Activated CD8-positive, alpha-beta T cell treated with anti-CD3 and anti-CD28 coated beads, Interleukin-2, amount 10 ng/mL, durations not matched to agents 7 days and 5 days (primary cell): ENCODE measurements at places on chromosomes 12 and 14. TPM values are rescaled to one million over a fixed set of nuclear protein-coding genes. Genes with fewer than 3 reads are reported as not detected.

DNA sequence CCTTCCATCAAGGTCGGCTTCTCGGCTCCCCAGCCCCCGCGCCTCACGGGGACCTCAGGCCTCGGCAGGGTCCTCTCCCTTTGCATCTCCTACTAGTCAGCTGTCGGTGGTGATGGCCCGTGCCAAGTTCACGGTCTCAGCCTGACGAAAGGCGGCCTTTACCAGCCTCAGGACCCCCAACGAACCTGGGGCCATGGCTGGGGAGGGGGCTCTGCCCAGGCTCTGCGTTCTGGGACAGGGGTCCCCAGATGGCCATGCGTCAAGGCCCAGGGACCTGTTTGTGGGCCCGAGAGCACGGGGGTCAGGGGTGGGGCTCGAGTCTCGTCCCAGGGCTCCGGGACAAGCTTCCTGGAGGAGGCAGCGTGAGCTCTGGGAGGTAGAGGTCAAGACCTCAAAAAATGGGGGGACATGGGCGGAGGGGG, 32.8 kb upstream of the DEGS2 start:
- no peaks in the 10 kb centered on the region for H3K36me3 ChIP-seq
- peak overlapping the region; percentile 52 for H3K4me3 ChIP-seq
- H3K27me3 ChIP-seq: no peaks in the 10 kb centered on the region

GRCh38 chr14:66076176-66076575, 410.0 kb upstream of the CCDC196 start:
- DNase-seq: no peak
- H3K4me3 ChIP-seq: no peak overlapping the region
- H3K36me3 ChIP-seq: no peaks in the 10 kb centered on the region
- H3K27me3 ChIP-seq: peaks cover 12% of the 10 kb centered on the region
- no peaks in the 10 kb centered on the region for H3K4me1 ChIP-seq

GRCh38 chr12:66960704-66961690, 282.1 kb upstream of the GRIP1 start:
- no peaks in the 10 kb centered on the region for H3K36me3 ChIP-seq
- H3K4me1 ChIP-seq: peaks cover 24% of the 10 kb centered on the region
- peaks cover 12% of the 10 kb centered on the region for H3K27me3 ChIP-seq
- no peak for DNase-seq

DNA sequence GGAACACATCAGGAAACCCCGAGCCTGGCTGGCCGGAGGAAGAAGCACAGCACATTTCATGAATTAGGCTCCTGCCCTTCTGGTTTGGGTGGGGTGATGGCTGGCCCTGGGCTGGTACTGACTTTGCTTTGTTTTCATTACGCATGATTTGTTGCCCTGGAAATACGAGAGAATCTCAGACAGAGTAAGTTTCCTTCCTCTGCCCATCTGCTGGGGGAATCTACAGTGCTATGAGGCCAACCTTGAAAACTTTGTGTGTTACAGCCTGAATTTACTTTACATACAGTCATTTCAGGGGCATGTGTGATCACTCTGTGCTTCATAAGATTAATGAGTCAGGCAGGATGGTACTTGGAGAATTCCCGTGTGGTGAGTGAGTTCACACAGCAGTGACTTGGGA, 20.5 kb upstream of the SLC5A8 start:
- H3K4me1 ChIP-seq: no peaks in the 10 kb centered on the region
- DNase-seq: no peak
- H3K27me3 ChIP-seq: peaks cover 2% of the 10 kb centered on the region
- no peak overlapping the region for H3K4me3 ChIP-seq
- no peak overlapping the region for H3K27ac ChIP-seq

DNA sequence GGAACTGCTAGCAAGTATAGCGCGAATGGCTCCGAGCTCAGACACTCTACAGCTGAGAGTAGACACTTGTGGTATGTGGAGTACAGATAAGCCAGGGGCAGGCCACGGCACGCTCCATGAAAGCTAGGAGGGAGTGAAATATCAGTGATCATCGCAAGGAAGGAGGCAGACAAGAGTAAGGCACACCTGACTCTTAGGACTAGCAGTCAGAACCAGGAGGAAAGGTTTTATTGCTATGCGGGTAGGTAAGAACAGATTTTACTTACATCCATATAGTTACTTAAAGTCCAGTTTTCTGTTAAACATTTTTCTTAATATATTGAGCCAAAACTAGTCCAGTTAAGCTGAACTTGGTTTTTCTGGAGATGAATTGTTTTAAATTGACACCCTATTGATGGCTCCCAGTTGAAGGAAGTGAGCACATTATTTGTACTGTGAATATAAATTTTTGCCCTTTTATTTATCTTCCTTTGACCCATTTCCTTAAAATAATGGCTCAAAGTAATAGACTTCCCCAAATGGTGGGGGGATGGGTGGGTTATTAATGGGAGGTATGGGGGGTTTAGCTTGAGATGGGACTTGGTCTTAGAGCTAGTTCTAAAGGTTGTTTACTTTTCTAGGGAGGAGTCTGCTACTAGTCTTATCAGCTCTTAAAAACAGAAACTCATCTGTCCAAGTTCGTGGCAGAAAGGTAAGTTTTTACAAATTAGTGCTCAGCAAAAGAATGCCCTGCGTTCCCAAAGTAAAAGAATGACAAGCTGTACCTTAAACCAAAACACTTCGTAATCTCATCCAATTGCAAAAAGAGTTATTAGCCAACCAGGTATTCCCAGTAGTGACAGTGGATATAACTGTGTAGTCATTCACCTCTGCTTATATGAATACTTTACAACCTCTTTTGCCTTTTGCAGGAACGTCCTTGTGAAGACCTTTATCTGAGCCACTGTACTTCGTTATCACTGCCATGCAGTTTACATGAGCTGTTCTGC, 5.8 kb downstream of the HNRNPA1 start:
- no peak overlapping the region for H3K27ac ChIP-seq
- DNase-seq: no peak
- H3K4me3 ChIP-seq: no peak overlapping the region
- peaks cover 5% of the 10 kb centered on the region for H3K36me3 ChIP-seq
- H3K27me3 ChIP-seq: no peaks in the 10 kb centered on the region

- no peaks in the 10 kb centered on the region for H3K27me3 ChIP-seq
- peaks cover 40% of the 10 kb centered on the region for H3K36me3 ChIP-seq
- H3K4me3 ChIP-seq: peak overlapping the region; percentile 31
- DNase-seq: no peak
Observed at GRCh38 chr14:69636718-69637480, 25.5 kb downstream of the SUSD6 start.

GRCh38 chr12:2586156-2587038, 208.4 kb upstream of the FKBP4 start:
- no peak overlapping the region for H3K27ac ChIP-seq
- peaks cover 23% of the 10 kb centered on the region for H3K27me3 ChIP-seq
- H3K4me3 ChIP-seq: no peak overlapping the region
- DNase-seq: no peak
- H3K36me3 ChIP-seq: no peaks in the 10 kb centered on the region

DNA sequence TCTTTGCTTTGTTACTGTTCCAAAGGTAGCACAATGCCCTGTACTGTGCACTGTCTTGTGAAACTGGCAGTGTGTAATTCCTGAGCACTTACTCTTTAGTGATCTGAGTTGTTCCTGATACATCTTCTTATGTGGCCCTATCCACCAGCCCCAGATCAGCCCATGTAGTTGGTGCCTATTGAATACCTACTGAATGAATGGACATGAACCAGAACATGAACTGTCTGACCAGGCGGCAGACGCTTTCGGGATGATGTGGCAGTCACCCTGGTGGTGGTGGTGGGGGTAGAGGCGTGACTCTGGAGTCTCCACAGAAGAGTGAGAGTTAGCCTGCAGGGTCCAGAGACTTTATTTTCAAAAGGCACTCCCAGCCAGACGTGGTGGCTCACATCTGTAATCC, 46.6 kb upstream of the PAPOLA start:
- peaks cover 2% of the 10 kb centered on the region for H3K27me3 ChIP-seq
- H3K4me1 ChIP-seq: no peaks in the 10 kb centered on the region
- H3K4me3 ChIP-seq: no peak overlapping the region

DNA sequence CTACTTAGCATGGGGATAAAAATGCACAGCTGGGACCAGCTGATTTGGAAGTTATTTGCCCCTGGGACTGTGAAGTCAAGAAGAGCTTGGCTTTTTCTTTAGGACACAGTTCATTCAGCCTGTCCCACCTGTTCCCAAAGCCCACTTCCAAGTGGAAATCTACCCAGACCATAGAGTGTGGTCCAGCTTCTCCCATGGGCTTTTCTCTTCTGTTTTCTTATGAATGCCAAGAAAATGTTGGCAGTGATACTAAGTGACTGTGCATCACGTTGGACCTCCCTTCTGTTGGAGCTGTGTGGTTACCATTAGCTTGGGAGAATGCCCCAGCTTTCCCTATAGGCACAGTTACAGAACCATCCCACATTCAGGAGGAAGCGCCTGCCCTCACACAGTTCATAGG, 89.4 kb downstream of the NT5DC3 start:
- H3K27me3 ChIP-seq: peaks cover 9% of the 10 kb centered on the region
- no peaks in the 10 kb centered on the region for H3K36me3 ChIP-seq
- H3K4me3 ChIP-seq: no peak overlapping the region
- H3K27ac ChIP-seq: no peak overlapping the region
- no peaks in the 10 kb centered on the region for H3K4me1 ChIP-seq

- no peaks in the 10 kb centered on the region for H3K27me3 ChIP-seq
- no peaks in the 10 kb centered on the region for H3K4me1 ChIP-seq
- no peak overlapping the region for H3K27ac ChIP-seq
- no peaks in the 10 kb centered on the region for H3K36me3 ChIP-seq
- DNase-seq: no peak
Observed at GRCh38 chr14:62943202-62943601, 102.1 kb downstream of the KCNH5 start.

DNA sequence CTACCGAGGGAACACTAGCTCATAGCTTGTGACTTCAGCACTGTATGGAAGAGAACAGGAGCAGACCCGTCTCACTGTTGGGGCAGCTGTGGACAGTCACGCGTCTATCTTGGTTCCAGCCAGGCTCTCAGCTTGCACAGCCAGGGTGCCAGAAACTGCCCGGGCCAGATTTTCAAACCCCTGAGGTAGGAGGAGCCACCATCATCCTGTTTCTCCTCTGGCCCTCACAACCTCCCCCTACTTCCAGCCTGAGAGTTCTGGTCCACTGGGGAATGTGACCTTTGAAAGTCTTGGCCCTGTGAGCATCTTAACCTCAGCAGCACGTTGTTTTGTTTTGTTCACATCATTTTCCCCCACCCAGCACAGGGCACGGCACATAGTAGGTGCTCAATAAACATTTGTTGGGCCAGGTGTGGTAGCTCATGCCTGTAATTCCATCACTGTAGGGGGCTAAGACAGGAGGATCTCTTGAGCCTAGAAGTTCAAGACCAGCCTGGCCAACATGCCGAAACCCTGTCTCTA, 50.4 kb downstream of the PSMA6 start:
- no peaks in the 10 kb centered on the region for H3K36me3 ChIP-seq
- no peak overlapping the region for H3K27ac ChIP-seq
- DNase-seq: no peak
- no peak overlapping the region for H3K4me3 ChIP-seq
- H3K4me1 ChIP-seq: peaks cover 42% of the 10 kb centered on the region

- peaks cover 10% of the 10 kb centered on the region for H3K36me3 ChIP-seq
- H3K4me1 ChIP-seq: peaks cover 14% of the 10 kb centered on the region
- no peak overlapping the region for H3K4me3 ChIP-seq
- no peak overlapping the region for H3K27ac ChIP-seq
- DNase-seq: no peak
- H3K27me3 ChIP-seq: no peaks in the 10 kb centered on the region
Observed at GRCh38 chr12:26554332-26554731, 278.7 kb downstream of the ITPR2 start.

- DNase-seq: no peak
- H3K4me3 ChIP-seq: peak within 1 kb of the TSS; percentile 45
- H3K27ac ChIP-seq: no peak within 1 kb of the TSS
- H3K36me3 ChIP-seq: no peaks in the 10 kb centered on the region
- peaks cover 64% of the 10 kb centered on the region for H3K27me3 ChIP-seq
- peaks cover 26% of the 10 kb centered on the region for H3K4me1 ChIP-seq
Observed at GRCh38 chr12:107774349-107775029, at the start of gene ASCL4. TSS of gene ASCL4 (plus strand) at chr12:107774704. CDS start at chr12:107775219, 515 bp downstream.

- H3K4me3 ChIP-seq: no peak overlapping the region
- no peak for DNase-seq
Observed at GRCh38 chr12:124507188-124508109, 60.0 kb downstream of the NCOR2 start.

DNA sequence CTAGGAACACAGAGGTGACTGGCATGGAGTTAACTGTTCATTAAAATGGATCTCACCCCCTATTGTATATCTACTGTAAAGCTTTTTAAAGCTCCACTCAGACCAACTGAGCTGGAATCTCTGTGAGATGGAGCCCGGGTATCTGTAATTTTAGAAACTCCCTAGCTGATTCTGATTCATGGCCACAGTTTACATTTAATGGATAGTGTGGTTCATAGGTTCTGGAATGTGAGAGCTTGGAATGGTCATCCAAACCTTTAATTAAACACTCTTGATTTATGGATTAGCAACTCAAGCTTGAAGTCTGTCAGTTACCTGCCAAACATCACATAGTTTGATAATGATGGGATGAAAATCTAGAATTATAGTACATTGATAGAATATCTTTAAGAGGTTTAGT, 183.8 kb downstream of the SLC25A21 start:
- no peaks in the 10 kb centered on the region for H3K4me1 ChIP-seq
- no peak for DNase-seq
- no peaks in the 10 kb centered on the region for H3K36me3 ChIP-seq

- no peak overlapping the region for H3K27ac ChIP-seq
- no peaks in the 10 kb centered on the region for H3K36me3 ChIP-seq
- H3K4me1 ChIP-seq: no peaks in the 10 kb centered on the region
- no peak overlapping the region for H3K4me3 ChIP-seq
- peaks cover 58% of the 10 kb centered on the region for H3K27me3 ChIP-seq
Observed at GRCh38 chr14:69876848-69877306, 2.3 kb upstream of the SMOC1 start.

- H3K27ac ChIP-seq: no peak overlapping the region
- no peak overlapping the region for H3K4me3 ChIP-seq
- no peaks in the 10 kb centered on the region for H3K4me1 ChIP-seq
- H3K27me3 ChIP-seq: peaks cover 8% of the 10 kb centered on the region
- H3K36me3 ChIP-seq: no peaks in the 10 kb centered on the region
Observed at GRCh38 chr14:56554301-56554700, 25.3 kb upstream of the TMEM260 start.

- no peak overlapping the region for H3K27ac ChIP-seq
- no peak for DNase-seq
- no peak overlapping the region for H3K4me3 ChIP-seq
- no peaks in the 10 kb centered on the region for H3K27me3 ChIP-seq
- no peaks in the 10 kb centered on the region for H3K4me1 ChIP-seq
Observed at GRCh38 chr14:96067985-96068930, 29.1 kb downstream of the C14orf132 start.

- DNase-seq: no peak
- H3K36me3 ChIP-seq: no peaks in the 10 kb centered on the region
- no peak overlapping the region for H3K4me3 ChIP-seq
- H3K27me3 ChIP-seq: no peaks in the 10 kb centered on the region
- H3K27ac ChIP-seq: no peak overlapping the region
Observed at GRCh38 chr14:66606826-66607225, 98.9 kb downstream of the GPHN start.

TBC1D30 gene
- 0.05 TPM for total RNA-seq

GYS2 gene
- total RNA-seq: not detected

PARP2 gene
- 29.7 TPM for total RNA-seq

GDF3 gene
- total RNA-seq: not detected

BTBD6 gene
- 53.7 TPM for total RNA-seq

KRT86 gene
- total RNA-seq: 1.1 TPM

PLEKHG3 gene
- total RNA-seq: 7.8 TPM

FOXA1 gene
- total RNA-seq: not detected

RNF10 gene
- total RNA-seq: 192 TPM

NRL gene
- 2.8 TPM for total RNA-seq

UBE3B gene
- 34.1 TPM for total RNA-seq

BCL11B gene
- 68.6 TPM for total RNA-seq

NFATC4 gene
- not detected for total RNA-seq

CLEC1B gene
- not detected for total RNA-seq

BRF1 gene
- total RNA-seq: 42.1 TPM
